ENCODE measurements at places on chromosomes 2 and 18.

GRCh38 chr2:136226903-136227302 lies 109.0 kb upstream of the CXCR4 start:
- DNase-seq, result no peak

- DNase-seq, result no peak
Measured at GRCh38 chr2:54867457-54867856, 144.0 kb downstream of the EML6 start.

- peak; percentile 89 for DNase-seq
Measured at GRCh38 chr18:12308386-12309100, 502 bp downstream of the TUBB6 start.

GRCh38 chr18:24595561-24596031 lies 135.2 kb downstream of the HRH4 start:
- no peak for DNase-seq

DNA sequence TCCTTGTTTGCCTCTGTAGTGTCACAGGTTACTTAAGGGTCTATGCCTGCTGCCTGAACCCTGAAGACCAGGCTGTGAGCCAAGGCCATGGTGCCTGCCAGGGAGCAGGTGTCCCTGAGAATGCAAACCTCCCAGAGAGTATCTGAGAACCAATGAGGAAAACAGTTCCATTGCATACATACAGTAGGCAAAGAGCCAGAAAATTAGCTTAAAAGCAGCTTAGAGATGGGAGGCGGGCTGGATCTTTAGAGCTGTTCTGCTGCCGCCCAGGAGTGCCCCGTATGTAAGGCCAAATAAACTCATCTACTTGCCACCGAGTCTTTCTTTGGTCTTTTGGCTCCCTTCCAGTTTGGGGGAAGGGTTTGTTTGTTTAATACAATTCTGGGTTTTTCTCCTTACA lies 327.9 kb downstream of the CLIP4 start:
- DNase-seq, result no peak

GRCh38 chr2:222518570-222519381 lies 94.4 kb downstream of the SGPP2 start:
- peak; percentile 69 for DNase-seq

- no peak for DNase-seq
Measured at GRCh38 chr18:24731981-24732380, 271.5 kb downstream of the HRH4 start.

GRCh38 chr2:211846714-211847113 lies 691.9 kb downstream of the ERBB4 start:
- DNase-seq, result no peak

- DNase-seq, result no peak
Measured at GRCh38 chr2:237514474-237515130, 27.6 kb downstream of the MLPH start.

DNA sequence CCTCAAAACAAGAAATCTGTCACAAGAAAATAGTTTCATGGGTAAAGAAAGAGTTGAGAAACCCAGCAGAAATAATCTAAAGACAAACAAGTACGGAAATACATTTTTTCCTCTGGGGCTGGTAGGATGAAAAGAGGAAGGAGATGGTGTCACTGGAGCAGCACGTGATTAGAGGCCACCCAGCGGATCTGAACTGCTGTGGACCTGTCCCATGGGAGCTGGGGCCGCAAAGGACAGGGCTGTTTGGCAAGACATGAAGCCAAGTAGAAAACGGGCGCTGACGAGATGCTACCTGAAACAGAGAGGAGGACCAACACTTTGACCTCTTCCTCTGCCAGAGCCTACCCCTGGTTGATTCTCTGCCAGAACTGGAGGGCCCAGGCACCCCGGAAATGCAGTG lies 295.4 kb upstream of the ATP5MC3 start:
- no peak for DNase-seq

- no peak for DNase-seq
Measured at GRCh38 chr2:152485954-152486736, 151.2 kb downstream of the FMNL2 start.

- no peak for DNase-seq
Measured at GRCh38 chr18:42412281-42412680, 457.2 kb downstream of the PIK3C3 start.

GRCh38 chr2:86285571-86285970 lies 51.9 kb downstream of the REEP1 start:
- no peak for DNase-seq

DNA sequence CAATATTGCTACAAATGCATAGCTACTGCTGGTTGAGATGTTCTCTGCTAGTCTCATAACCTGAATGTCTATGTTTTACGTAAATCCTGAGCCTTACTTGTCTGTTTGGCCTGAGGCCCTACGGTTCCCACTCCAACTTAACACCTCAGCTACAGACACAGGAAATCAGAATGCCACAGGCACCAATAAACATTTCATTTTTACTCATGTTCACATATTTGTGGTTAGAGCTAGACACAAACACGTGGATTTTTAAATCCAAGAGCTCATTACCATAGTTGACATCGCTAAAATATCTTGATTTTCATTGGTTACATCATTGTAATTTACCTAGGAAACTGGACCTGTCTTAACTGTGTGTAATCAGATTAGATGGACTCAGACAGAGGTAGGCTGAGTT lies 263.8 kb upstream of the CDH19 start:
- DNase-seq, result peak; percentile 17

DNA sequence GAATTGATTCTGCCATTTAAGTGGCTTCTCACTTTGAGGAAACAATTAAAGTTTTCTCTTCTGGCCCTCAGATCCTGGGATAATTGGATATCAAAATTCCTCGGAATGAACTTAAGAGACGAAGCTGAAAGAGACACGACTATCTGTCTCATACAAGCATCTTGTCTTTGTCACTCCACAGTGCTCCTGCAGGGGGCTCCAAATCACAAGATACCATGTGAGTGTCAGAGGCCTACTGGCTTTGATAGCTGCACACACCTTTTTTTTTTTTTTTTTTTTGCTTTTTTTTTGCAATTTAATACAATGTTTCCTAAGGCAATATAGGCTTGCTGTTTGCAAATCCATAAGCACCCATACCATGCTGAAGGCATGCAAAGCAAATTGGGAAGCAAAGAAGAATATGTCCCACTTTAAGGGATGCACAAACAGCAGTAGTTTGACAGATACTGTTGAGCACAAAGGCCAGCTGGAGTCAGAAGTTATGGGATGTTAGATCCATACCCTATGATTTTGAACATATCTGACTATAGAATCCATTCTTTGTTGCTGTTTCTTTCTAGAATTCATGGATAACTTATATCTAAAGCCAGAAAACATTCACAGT lies 109.0 kb upstream of the CBLN2 start:
- DNase-seq, result peak; percentile 23

- DNase-seq, result no peak
Measured at GRCh38 chr2:30148850-30149249, 2.0 kb downstream of the YPEL5 start.

DNA sequence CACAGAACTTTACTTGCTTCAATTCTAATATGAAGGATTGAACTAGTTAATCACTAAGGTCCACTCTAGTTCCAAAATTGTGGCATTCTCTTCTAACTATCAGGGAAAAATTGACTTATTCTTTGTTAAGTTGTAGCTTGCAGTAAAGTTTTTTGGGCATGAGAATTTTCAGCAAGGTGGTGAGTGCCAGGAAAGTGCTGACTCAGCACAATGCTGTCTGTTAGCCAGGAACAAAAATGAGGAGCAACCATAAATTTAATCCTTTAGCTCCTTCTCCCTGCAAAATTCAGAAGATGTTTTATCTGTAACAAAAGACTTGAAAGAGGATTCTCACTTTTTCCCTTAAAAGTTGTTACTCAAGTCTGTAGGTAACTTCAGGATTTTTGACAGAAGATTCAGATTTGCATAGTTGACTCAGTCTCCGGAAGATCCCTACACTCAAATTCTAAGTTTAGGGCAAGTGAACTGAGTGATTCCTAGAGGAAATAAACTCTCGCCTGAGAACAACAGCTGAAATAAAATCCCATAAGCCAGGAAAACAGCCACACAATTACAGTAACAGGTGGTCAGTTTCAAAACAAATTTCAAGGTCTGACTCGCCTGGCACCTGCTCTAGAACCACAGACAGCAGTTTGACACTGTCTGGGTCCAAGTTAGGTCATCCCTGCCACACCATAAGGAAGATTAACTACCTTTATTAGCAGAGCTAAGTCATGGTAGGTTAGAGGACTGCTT lies 20.2 kb upstream of the DARS1 start:
- peak; percentile 17 for DNase-seq

DNA sequence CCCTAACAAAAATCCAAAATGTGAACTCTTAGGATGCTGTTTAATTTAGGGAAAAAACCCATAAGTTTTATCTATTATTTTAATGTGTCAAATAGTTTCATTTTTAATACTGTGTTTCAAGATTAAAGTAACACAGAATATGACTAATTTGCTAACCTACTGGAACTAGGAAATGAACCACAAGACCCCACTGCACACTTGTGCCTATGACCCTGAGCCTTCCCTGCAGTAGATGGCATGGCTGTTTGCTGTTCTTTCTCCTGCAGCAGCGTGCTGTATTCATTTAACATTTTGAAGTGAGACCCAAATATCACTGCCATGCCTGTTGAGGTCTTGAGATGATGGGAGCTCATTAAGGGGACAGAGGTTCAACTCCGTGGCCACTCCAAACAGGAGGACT lies 565.2 kb upstream of the NRP2 start:
- DNase-seq, result no peak

GRCh38 chr2:9889812-9890261 lies 46.6 kb downstream of the TAF1B start:
- DNase-seq, result no peak

GRCh38 chr2:203340791-203341487 lies 12.7 kb downstream of the ABI2 start:
- DNase-seq, result peak; percentile 76

DNA sequence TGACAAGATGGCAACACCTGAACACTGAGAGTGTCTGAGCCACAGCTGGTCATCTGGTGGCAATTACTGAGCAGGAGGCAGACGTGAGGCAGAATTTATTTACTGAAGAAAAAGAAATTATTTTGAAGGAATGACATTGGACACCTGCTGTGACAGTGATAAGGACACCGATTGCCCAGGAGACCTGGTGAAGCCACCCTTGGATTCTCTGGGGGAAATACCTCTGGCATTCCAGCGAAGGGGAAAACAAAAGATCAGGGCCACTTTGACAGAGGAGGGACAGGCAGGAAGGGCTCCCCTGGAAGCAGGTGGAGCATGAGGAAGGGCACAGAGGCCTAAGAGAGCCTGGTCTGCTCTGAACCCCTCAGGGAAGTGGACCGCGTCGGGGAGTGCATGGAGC lies 85.4 kb upstream of the ALPP start:
- no peak for DNase-seq

DNA sequence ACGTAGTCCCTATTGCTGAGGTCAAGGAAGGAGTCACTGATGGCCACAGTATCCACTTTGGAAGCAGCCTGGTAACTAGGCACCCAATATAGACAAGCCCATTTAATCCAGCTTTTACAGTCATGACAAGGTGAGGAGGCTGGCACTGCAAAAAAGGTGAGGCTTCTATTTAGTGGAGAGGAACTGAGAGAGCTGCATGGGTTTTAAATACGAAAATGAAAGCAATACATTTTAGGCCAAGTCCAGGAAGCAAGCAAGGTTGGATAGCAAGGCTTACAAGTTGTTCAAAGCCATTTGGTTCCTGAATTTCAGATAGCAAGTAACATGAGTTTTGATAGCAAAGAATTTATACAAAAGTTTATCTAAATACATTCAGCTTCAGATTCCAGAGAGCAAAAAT lies 80.4 kb downstream of the SGPP2 start:
- DNase-seq, result no peak

DNA sequence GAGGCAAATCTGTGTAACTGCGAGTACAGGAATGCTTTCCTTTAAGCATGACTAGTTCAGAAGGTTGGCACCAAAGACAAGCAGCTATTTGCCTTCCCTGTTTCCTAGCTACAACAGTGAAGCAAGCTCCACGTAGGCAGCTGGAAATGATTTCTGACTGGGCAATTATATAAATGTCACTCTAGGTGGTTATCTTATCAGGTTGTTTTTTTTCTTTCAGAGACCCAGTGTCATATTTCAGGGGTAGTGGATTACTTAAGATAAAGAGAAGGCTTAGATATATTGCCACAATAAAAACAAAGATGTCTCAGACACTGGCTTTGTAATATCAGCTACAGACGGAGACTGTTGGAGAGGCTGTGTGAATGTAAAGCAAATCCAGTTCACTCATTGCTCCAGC lies 748.9 kb upstream of the NXPH2 start:
- peak; percentile 0 for DNase-seq

GRCh38 chr2:40450066-40450795 lies 1.7 kb downstream of the SLC8A1 start:
- DNase-seq, result peak; percentile 78

DNA sequence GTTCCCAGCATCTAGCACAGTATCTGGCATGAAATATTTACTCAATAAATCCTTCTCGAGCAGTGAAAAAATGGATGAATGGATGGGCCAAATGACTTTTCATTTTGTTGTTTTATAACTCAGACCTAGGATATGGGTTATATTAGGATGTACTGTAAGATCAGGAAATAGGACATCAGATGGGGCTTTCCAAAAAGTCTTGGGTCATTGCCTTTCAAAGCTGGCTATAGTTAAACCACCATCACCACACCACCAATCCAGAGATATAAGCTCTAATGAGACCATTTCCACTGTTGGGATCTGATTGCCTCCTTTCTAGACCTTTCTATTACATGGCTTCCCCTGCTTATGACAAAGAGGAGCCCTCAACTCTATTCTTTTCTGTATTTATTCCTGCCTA lies 525.0 kb upstream of the TCF4 start:
- DNase-seq, result no peak

GRCh38 chr18:49610022-49610445 lies 48.2 kb downstream of the LIPG start:
- DNase-seq, result no peak

- DNase-seq, result no peak
Measured at GRCh38 chr2:228987441-228988155, 283.5 kb downstream of the PID1 start.

DNA sequence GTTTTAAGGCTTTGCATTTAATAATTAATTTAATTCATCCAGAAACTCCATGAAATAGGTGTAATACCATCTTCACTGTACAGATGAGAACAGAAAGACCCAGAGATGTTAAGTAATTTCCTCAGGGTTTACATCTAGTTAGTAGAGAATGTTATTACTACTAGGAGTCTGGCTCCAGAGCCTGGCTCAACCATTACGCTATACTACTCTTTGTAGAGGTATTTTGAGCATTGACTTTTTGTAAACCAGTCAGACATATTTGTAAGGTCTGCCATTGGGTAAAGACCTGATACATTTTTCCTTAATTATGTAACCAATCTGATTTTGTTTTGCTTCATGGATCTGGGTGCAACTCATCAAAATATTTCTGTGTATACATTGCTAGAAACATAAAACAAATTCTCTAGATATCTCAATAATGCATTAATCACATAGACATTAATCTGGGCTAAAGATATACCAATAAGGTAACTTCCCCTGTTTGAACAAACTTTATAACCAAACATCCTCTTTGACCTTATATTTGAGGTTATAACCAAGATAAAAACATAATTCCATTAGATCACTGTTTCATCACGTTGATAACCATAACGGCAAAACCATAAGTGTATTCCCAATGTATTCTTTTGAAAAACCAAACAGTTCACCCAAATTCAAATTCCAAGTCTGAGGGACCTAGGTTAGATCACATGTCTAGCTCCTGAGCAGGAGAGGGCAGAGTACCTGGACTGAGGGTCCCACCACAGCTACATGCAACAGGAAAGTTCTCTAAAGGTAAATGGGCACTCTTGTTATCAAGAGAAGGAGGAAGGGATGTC lies 135.0 kb downstream of the IKZF2 start:
- no peak for DNase-seq
